ENCODE measurements at places on chromosomes 16 and 17. TPM values are rescaled to one million over a fixed set of nuclear protein-coding genes. Genes with fewer than 3 reads are reported as not detected.

FGF11 gene
- total RNA-seq = 30.7 TPM

GRCh38 chr16:51538707-51539498 lies 387.8 kb upstream of the SALL1 start:
- DNase-seq = peak; percentile 91
- H3K36me3 ChIP-seq = no peaks in the 10 kb centered on the region
- H3K27ac ChIP-seq = peak overlapping the region; percentile 11
- no peaks in the 10 kb centered on the region for H3K27me3 ChIP-seq
- peaks cover 20% of the 10 kb centered on the region for H3K4me1 ChIP-seq

- no peak overlapping the region for H3K4me3 ChIP-seq
- DNase-seq = no peak
Observed at GRCh38 chr17:2700030-2700490, 11.5 kb downstream of the CLUH start.

DNA sequence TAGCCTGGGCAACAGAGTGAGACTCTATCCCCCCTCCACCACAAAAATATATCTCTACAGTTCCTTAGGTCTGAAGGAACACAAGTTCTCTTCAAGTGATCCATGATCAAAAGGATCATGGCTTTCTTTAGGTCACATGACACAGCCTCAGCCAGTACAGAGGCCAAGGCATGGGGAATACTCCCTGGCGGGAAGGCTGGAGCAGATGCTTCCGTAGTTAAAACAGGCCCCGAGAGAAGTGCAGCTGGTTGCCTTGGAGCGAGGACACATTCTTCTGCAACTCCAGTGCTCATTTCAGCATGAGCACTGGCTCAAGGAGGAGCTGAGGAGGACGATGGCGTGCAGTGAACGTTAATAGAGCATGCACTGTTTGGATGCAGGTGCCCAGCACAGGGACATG lies 13.5 kb downstream of the CDIP1 start:
- H3K27me3 ChIP-seq = no peaks in the 10 kb centered on the region
- H3K4me1 ChIP-seq = peaks cover 11% of the 10 kb centered on the region
- H3K4me3 ChIP-seq = no peak overlapping the region
- no peak overlapping the region for H3K27ac ChIP-seq

SLC16A6 gene
- 0.34 TPM for total RNA-seq

DNA sequence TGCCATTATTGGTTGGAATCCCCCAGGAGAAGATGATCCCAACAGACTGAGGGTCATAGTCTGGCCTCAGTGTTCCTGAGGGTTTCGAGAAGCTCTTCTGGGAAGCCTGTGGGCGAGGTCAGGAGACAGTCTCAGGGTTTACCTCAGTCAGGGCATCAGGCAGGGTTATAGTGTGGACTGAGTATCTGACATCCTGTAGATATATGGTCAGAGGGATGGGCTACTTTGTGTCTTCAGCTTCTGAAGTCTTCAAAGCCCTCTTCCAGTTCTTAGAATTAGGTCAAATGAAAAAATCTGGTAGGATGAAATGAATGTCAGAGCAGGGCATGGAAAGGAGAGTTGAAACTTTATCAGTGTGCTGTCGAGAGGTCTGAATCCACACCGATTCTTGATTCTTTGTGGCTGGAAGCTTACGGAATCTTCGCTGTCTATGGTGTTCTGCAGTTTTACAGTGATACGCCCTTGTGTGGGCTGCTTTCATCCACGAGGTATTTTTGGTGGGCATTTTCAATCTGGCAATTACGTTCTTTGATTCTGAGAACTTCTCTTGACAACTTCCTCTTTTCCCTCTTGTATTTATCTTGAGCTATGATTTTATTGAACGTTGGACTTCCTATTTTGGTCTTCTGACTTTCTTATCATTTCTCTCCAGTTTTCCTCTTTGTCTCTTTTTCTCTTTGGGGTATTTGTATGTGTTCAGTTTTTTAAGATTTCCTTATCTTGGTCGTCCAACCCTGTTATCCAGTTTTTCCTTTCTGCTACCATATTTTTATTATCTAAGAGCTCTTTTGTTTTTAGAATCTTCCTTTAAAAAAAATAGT lies 30.4 kb downstream of the BPTF start:
- H3K36me3 ChIP-seq = peaks cover 14% of the 10 kb centered on the region
- no peaks in the 10 kb centered on the region for H3K4me1 ChIP-seq
- H3K27me3 ChIP-seq = no peaks in the 10 kb centered on the region
- H3K27ac ChIP-seq = no peak overlapping the region
- H3K4me3 ChIP-seq = no peak overlapping the region

- no peaks in the 10 kb centered on the region for H3K36me3 ChIP-seq
- no peak overlapping the region for H3K4me3 ChIP-seq
- no peak for DNase-seq
- H3K27me3 ChIP-seq = peaks cover 40% of the 10 kb centered on the region
Observed at GRCh38 chr17:66831383-66832210, 3.3 kb upstream of the CACNG5 start.

DNA sequence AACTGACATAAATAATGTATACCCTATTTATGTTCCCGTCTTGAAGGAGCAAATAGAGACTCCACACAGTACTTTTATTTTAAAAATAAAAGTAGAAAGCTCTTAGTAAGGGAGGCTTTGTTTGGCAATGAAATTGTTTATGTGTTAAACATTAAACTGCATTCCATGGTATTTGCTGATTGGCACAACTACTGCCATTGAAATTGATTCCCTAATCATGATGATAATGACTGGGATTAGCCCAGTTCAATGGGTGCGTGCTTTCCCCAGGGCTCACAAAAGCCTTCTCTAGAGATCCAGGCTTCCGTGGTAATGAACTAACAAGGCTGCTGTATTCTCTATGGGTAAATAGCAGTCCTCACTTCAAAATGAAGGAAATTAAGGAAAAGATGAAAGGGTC lies 67.5 kb downstream of the GPRC5B start:
- no peaks in the 10 kb centered on the region for H3K27me3 ChIP-seq
- no peak overlapping the region for H3K27ac ChIP-seq
- H3K36me3 ChIP-seq = no peaks in the 10 kb centered on the region
- DNase-seq = no peak
- no peak overlapping the region for H3K4me3 ChIP-seq

DNA sequence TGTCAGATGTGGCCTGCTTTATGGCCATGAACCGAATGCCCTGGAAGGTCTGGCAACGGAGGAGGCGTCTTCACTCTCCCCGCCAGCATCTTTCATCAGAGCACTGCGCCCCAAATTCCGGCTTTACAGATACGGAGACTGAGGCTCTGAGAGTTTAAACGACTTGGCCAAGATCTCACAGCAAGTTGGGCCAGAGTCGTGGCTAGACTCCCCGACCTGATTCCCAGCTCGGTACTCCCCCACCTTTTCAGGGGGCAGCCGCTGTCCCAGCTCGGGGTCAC lies 1.7 kb downstream of the NGFR start:
- H3K36me3 ChIP-seq = no peaks in the 10 kb centered on the region
- no peak for DNase-seq
- H3K27ac ChIP-seq = no peak overlapping the region
- H3K27me3 ChIP-seq = peaks cover 76% of the 10 kb centered on the region
- peaks cover 8% of the 10 kb centered on the region for H3K4me1 ChIP-seq
- no peak overlapping the region for H3K4me3 ChIP-seq

- H3K27ac ChIP-seq = no peak overlapping the region
Observed at GRCh38 chr16:57276596-57276995, 7.9 kb downstream of the PLLP start.

ZNF764 gene
- 6.9 TPM for total RNA-seq
